H54 (cell line): ENCODE measurements at places on chromosomes 12 and 14.

DNA sequence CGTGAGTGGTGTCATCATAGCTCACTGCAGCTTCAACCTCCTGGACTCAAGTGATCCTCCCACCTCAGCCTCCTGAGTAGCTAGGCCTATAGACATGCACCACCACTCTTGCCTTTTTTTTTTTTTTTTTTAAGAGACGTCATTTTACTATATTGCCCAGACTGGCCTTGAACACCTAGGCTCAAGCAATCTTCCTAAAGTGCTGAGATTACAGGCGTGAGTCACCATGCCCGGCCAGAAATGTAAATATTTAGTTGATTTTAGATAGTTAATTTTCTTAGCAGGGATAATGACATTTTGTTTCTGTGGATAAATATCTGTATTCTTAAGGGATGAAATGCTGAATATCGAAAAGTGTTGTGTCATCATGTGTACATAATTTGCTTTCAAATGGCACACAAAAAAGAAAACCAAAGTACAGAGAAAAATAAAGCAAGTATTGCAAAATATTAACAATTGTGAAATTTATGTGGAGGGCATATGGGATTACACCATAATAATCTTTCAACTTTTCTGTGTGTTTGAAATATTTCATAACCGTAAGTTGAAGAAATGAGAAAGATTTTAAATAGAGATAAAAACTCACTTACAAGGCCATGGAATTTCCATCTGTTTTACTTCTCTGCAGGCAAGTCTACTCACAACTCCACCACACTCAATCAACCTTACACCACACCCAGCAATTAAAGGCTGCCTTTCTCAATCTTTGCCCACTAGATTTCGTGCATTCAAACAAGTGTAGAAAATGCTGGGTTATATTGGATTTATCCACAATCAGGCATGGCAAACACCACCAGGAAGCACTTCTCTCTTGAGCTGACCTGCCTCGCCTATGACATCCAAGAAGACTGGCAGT is 93.7 kb downstream of the SPTSSA start:
- DNase-seq, result no peak

GRCh38 chr12:71250166-71250565 is 92.4 kb upstream of the TSPAN8 start:
- DNase-seq, result no peak

DNA sequence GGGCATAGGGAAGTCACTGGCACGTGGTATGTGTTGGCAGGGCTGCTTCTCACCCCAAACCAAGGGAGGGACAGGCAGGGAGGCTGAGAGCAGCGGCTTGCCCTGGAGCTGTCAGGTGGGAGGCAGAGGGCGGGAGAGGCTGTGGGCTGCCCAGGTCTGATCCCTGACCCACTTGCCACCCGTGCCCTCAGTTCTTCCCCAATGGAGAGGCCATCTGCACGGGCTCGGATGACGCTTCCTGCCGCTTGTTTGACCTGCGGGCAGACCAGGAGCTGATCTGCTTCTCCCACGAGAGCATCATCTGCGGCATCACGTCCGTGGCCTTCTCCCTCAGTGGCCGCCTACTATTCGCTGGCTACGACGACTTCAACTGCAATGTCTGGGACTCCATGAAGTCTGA is 4.7 kb downstream of the GNB3 start:
- no peak for DNase-seq

- no peak for DNase-seq
Observed at GRCh38 chr14:103744621-103745395, 29.2 kb downstream of the ZFYVE21 start.

GRCh38 chr14:72619881-72620280 is 274.0 kb downstream of the DPF3 start:
- no peak for DNase-seq

- no peak for DNase-seq
Observed at GRCh38 chr12:69392179-69392928, 32.8 kb downstream of the YEATS4 start.

GRCh38 chr14:103517721-103518421 is 4.8 kb downstream of the CKB start:
- DNase-seq, result no peak

DNA sequence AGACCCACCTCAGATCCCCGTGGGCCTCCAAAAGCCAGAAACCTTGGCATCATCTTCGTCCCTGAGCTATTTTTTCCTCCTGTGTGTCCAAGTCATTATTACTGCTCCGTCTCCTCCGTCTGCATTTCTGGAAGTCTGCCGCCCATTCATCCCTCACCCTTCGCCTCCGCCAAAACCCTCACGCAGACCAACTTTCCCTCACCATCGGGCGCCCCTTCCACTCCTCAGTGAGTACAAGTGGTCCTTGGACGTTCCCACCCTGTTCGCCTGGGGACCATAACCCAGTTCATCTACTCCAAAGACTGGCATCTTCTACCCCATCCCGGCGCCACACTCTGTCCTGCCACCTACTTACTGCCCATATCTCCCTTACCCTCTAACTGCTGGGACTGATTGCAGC is 3.7 kb upstream of the LTBP2 start:
- DNase-seq, result no peak

GRCh38 chr14:106844608-106845285 is 1318.4 kb downstream of the TMEM121 start:
- DNase-seq, result no peak

- no peak for DNase-seq
Observed at GRCh38 chr12:77079631-77080030, 14.3 kb upstream of the E2F7 start.

DNA sequence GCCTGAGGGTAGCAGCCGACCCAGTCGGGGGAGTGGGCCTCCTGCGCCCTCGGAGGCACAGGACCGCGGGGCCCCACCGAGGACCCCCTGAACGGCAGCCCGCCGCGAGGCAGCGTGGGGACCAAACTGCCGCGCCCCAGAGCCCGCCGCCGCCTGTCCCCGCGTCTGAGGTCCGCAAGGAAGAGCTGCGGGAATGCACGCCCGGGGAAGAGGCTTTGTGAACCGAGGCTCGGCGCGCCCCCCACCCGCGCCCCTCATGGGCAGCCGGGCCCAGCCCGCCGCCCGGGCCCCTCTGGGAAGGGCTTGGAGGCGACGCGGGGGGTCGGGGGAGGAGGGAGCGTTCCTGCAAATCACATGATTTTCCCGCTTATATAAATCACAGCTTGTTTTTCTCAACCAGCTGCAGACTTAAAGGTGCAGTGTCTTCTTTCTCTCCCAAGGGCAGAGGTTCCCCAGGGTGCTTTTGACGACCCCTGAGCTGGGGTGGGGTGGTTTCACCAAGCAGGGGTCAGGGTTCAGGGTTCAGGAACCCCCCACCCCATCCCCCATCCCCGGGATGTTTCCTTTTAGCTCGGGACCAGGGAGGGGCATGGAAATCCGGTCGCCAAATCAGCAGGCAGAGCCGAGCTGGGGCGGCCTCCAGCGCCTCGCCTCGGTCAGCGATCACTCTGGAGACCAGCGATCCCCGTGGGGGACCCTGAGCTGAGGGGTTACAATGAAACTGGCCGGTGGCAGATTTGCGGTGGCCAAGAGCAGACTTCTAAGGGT is 44.7 kb upstream of the ATP23 start:
- peak; percentile 33 for DNase-seq

DNA sequence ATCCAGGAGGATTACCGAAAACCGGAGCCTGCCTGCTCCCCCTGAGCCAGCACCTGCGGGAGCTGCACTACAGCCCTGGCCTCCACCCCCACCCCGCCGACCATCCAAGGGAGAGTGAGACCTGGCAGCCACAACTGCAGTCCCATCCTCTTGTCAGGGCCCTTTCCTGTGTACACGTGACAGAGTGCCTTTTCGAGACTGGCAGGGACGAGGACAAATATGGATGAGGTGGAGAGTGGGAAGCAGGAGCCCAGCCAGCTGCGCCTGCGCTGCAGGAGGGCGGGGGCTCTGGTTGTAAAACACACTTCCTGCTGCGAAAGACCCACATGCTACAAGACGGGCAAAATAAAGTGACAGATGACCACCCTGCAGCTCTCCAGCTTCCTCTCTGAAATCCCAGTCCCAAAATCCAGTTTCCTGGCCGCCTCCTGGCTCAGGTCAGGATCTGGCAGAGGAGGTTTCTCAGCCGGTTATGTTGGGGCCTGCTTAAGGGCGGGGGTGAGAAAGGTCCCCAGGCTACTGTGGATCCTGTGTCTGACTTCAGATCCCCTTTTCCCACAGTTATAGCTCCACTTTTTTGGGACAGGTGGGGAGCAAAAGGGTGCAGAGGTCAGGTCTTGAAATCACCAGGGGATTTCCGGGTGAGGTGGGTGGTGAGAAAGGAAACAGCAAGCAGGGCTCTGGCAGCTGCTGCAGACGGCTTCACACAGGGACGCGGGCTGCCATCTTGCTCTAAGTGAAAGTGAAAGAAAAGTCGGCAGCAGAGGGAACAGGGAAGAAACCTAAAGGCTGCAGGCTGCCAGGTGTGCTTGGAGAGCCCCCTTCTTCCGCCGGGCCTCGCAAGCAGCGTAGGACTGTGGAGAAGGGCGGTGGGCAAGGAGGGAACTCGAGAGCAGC is at the start of gene TAPBPL:
TAPBPL (plus strand) TSS at position 695 of the 897 bp plus-strand sequence. CDS start 207 bp downstream, outside the sequence.
- DNase-seq, result peak; percentile 74

DNA sequence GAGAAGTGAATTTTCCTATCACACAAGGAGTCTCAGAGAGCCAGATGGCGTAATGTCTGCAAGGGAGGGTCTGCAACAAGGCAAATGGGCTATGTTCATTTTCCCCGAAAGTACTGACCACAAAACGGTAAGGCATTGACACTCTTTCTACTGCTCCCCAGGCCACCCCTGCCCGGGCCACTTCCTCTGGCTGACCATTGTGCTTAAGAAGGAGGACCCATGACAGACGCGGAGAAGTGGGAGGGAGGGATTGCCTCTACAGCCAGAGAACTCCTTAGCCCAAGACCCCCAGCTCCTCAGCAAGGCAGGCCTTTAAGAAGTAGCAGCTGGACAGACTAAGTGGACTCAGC is 1.2 kb downstream of the NCKAP5L start:
- no peak for DNase-seq

- DNase-seq, result no peak
Observed at GRCh38 chr12:94180558-94181296, 32.4 kb downstream of the PLXNC1 start.

DNA sequence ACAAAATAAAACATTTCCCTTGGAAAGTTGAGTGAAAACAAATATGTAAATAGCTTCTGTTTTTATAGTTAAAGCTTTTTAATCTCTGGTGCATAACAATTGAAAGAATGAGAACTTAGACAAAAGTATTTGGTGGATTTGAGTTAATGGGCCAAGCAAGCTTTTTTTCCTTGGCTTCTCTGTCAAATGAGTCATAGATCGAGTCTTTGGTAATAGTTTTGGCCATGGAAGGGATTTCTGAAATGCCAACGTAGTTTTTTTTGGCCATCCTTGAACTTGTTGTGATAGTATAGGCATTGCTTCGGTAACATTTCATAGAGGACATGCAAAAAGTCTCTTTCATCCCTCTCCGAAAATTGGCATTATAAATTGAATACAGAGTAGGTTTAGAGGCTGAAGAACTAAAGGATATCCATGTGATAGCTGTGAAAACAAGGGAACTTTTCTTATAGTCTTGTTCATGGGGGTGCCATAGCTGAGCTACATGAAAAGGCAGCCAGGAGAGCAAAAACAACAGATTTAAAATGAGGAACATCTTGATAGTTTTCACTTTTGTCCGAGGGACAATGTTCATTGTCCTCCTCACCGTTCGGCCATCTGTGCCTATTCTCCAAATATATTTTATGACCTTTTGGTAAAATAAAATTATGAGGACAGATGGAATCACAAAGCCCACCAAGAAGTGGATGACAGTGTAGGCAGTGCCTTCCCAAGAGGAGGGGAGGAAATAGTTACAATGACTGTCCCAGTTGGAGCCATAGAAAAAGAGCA is 34.7 kb downstream of the GPR19 start:
- peak; percentile 23 for DNase-seq

DNA sequence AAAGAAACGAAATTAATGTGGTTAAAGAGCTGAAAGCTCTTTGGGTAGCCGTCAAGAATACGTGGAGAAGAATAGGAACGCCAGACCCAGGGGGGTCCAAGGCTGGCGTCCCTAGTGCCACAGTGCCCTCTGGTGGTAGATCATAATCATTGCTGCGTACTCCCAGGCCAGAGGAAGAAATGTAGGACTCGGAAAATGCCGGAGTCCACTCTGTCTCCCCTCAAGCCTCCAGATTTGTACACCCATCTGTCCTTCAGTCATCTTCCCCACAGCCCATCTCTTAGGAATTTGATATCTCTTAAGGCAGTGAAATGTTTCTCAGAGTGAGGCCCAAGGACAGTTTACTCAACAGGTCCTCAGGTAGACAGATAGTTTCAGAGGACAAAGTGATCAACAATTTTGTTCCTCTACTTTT is 25.4 kb upstream of the PLEKHG6 start:
- DNase-seq, result peak; percentile 75

DNA sequence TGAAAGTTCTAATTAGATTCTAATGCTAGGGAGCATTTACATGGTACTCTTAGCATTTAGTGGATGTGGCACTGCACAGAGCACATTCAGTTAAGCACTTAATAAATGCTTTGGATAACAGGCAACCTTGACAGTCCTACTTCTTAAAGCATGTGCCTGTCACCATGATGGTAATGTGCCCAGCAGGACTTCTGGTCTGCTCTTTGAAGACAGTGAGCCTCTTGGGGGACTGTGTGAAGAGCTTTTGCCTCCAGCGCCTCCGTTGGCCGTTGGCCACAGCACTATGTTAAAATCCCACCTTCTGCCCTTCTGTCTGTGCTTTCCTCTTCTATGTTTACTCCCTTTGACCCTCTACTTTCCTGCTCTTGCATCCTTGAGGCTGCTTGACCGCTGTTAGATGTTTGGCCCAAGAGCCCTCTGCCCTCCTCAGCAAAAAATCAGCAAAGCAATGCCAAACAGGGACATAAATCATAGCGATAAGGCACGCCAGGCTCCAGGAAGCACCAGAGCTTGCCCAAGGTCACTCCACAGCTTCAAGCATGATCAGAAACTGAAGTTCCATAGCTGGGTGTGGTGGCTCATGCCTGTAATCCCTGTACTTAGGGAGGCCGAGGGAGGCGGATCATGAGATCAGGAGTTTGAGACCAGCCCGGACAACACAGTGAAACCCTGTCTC is 8.3 kb downstream of the CDKL1 start:
- DNase-seq, result no peak

GRCh38 chr12:87828382-87828973 is 200.7 kb downstream of the C12orf50 start:
- DNase-seq, result no peak

GRCh38 chr12:64675795-64676194 is 65.5 kb downstream of the RASSF3 start:
- no peak for DNase-seq

GRCh38 chr12:4450551-4451112 is 5.0 kb upstream of the FGF6 start:
- no peak for DNase-seq

- no peak for DNase-seq
Observed at GRCh38 chr14:96574633-96575632, 72.8 kb downstream of the PAPOLA start.

GRCh38 chr14:22010545-22011252 is 337.1 kb upstream of the OR4E1 start:
- DNase-seq, result no peak

- DNase-seq, result no peak
Observed at GRCh38 chr12:105384916-105385535, 54.5 kb downstream of the C12orf75 start.

GRCh38 chr14:103045371-103045869 is 11.9 kb downstream of the CDC42BPB start:
- no peak for DNase-seq
